ENCODE measurements at places on chromosomes 3 and 15.

GRCh38 chr3:145490088-145491048, 670.6 kb downstream of the PLOD2 start:
- no peak for DNase-seq

DNA sequence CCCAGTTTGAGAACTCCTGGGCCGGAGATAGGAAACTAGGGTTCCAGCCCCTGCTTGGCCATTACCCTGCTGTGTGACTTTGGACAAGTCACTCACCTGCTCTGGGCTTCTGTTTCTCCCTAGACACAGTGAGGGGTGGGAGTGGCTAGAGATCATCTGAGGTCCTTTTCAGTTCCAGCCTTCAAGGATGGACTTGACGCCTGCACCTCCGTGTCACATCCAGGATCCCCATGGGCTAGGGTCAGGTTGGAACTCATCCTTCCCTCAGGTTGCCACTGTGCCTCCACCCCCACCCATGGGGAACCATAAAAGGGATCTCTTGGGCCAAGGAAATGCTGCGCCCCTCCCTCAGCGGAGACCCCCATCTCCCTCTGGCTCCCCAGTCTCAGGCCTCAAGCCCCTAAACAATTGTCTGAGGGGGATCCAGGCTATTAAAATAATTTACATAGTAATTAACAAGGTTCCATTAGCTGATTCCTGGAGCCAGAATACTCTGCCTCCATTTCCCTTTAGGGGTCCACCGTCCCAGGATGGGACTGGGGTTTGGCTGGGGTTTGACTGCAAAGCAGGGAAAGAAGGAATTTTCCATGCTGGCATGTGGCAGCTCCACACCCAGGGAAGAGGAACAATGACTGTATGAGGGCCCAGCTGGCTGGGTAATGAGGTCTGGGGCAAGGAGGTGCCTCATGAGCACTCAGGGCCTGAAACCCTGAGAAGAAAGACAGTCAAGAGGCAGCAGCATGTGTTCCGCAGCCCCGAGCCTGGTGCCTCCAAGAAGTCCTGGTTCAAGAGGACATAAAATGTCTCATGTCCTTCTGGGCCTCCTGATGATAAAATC, 177.7 kb downstream of the SMAD6 start:
- no peak for DNase-seq

- DNase-seq: no peak
Measured at GRCh38 chr3:55157731-55158130, 229.9 kb upstream of the LRTM1 start.

DNA sequence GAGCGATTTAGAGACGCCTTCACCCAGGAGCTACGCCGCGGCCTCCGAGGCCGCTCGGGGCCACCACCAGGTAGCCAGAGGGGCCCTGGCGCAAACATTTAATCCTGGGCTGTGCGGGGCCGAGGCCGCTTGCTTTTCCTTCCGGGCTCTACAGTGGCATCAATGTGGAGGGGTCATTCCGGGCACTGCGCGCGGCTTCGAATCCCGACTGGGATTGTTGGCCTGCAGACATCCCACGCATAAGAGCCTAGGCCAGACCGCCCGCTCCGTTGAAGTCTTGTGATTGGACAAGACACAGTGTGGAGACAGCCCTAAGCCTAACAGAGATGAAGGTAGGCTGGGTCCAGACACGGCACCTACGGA, 568 bp upstream of the NCBP2 start:
- DNase-seq: no peak

DNA sequence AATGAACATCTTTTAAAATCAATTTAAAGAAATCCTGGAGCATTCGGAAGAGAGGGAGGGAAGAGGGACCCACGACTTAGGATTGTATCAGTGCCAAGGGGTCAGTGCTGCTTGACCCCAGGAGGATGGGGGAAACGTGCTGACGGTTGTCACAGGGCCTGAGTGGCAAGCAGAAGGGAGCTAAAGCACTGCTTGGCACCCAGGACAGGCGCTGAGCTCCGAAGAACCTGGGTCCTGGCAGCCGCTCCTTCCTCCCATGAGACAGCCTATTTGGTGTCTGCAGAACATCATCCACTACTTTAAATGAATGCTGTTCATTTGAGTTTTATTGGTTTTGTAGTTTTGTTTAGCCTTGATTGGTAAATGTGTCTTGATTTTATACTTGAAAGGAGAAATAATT, 54.5 kb downstream of the RGMA start:
- DNase-seq: no peak

DNA sequence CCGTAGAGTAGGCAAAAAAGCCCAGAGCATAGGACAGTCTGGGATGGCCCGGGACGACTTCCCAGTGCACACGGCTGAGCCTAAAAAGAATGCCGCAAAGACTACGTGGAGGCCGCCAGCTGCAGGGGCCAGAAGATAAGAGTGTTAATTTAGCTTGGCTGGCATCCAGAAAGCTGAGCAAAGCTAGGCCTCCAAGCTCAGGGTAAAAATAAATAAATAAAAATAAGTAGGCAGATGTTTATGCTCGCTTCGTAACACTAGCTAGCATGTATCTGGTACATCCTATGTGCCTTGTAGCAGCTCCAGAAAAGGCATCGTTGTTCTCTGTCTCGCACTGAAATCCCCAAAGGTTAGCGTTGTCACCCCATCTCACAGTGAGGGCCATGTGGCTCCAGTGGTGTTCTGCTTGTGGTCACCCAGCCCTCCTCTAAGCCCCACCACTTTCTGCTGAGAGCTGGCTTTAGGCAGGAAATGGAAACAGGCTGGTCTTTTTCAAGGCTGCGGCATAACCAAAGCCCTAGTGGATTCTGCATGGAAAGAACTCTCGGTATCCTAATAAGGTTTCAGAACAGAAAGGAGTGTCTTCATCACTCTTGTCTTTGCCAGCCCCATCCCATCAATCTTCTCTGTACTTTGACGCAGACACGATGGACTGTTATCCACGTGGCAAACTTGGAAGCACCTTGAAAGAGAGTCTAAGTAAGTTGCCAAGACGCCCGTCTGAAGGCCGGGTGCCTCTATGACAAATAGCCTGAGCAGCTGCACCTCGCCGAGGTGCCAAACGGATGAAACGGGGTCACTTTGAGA, 58.1 kb upstream of the MEF2A start:
- no peak for DNase-seq

Data from activated T-helper 1 cell treated with anti-CD3 and anti-CD28 coated beads, Interleukin-2, amount 50 U/mL, for 16 hours (primary cell).